ENCODE measurements at places on chromosomes 2 and 18.
A peak's percentile ranks its signal among the peaks of the same experiment; 100 is the strongest.

DNA sequence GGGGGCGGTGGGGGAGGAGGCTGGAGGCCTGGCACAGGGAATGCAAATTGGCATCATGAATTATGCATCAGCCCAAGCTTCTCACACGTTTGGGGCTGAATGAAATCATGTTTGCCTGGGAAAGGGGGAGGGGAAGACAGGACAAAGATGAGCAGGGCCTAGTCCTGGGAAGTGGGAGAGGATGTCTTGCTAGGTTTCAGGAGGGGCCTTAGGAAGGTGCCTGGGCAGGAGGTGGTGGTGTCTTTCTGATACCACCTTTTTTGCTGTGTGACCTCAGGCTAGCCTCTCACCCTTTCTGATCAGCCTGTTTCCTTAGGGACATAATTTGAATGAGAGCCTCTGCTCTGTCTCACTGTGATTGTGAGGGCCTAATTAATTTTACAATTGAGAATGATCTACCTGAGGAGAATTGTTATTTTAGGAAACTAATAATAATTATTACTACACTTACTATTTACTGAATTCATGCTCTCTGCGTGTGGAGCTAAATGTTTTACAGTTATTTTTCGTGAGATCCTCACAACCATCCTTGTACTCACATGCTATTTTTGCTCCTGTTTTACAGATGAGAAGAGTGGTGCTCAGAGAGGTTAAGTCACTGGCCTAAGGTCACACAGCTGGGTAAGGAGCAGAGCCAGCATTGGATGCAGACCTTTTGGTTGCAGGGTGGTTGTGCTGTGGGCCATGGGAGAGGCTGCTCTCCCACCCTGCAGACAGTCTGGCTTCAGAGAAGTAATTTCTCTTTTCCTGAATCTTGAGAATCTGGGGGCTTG lies 39.6 kb downstream of the INHBB start:
- no peak for DNase-seq

DNA sequence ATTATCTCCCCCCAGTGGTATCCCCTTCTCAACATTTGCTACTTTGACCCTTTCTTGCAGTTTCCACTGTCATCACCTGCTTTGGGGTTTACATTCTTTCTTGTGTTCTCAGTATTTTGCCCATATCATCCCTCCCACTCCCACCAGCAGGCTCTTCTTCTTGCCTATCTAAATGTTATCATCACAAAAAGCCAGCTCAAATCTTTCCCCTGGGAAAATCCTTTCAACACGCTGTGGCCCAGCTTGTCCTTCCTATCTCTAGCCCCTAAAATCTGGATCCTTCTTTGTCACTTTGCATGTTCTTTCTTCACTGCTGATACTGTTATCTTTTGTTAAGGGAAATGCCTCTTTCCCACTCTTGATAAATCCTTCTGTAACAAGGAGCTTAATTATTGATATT lies 138.2 kb downstream of the RAD51AP2 start:
- DNase-seq, result no peak

DNA sequence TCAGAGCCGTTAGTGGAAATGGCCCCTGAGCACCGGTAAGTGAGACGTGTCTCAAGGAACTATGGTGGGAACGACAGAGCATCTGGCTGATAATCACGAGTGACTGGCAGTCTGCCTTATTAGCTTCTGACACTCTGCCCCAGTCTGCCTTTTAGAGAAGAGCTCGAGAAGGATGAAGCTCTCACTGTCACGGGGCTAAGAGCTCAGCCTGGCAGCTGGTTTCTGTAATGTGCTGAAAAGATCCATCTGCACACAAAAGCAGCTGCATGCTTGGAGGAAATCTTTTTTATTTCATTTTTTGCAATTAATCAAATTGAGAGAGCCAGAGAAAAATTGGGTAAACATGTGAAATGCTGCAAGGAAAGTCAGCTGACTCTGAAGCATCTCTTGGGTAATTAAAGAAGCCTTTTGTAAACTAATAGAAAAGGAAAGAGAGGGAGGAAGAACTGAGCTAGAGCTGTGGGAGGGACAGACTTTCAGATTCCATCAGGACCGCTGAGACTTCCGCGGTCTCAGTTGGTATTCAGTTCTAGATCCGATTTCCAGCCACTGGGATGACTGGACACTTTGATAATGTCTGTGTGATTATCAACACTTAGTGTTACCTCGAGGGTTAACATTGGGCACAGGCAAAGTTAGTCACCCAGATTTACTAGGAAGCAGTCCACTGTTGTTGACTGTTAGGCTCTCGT lies 24.4 kb downstream of the MBP start:
- peak; percentile 11 for DNase-seq

- DNase-seq, result no peak
These were observed 15.5 kb downstream of the TBC1D8 start for GRCh38 chr2:101135412-101136296.

GRCh38 chr2:120498121-120498520 lies 152.2 kb downstream of the INHBB start:
- no peak for DNase-seq

- no peak for DNase-seq
These were observed 311.5 kb upstream of the ID2 start for GRCh38 chr2:8370258-8370802.

DNA sequence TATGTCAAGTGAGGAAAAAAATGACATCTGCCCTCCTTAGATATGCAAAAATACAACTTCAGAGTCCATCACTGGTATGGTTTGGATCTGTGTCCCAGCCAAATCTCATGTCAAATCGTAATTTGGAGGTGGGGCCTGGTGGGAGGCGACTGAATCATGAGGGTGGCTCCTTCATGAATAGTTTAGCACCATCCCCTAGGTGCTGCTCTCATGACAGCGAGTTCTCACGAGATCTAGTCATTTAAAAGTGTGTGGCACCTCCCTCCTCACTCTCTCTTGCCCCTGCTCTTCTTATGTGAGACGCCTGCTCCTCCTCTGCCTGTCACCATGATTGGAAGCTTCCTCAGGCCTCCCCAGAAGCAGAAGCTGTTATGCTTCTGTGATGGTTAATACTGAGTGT lies 5.9 kb upstream of the PSMA8 start:
- DNase-seq, result no peak

- no peak for DNase-seq
These were observed 131.9 kb upstream of the ZNF516 start for GRCh38 chr18:76626991-76627390.

DNA sequence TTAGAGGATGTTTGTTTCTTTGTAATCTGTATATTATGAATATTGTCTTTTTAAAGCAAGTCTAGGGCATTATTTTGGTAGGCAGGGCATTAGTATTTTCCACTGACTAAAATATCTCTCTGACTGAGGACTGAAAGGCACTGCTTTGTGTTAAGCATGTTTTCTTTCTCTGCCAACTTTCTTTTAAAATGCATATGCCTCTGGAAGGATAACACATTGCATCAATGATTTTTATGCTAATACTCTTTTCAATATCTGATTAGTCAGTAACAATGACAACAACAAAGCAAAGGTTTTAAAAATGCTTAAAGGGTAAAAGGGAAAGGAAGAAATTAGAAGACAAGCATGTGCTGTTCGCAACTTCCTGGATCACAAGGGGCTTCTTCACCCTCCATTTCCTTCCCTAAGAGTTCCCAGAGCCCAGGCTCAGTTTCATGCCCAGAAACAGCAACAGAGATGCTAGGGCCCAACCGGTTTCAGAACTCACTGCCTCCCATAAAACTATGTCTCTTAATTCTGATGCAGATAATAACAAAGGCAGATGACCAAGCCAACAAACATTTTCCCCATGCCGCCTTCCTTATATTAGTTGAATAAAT lies 786.8 kb upstream of the ACVR2A start:
- no peak for DNase-seq

GRCh38 chr2:217802266-217802665 lies 200.5 kb downstream of the TNS1 start:
- DNase-seq, result no peak

DNA sequence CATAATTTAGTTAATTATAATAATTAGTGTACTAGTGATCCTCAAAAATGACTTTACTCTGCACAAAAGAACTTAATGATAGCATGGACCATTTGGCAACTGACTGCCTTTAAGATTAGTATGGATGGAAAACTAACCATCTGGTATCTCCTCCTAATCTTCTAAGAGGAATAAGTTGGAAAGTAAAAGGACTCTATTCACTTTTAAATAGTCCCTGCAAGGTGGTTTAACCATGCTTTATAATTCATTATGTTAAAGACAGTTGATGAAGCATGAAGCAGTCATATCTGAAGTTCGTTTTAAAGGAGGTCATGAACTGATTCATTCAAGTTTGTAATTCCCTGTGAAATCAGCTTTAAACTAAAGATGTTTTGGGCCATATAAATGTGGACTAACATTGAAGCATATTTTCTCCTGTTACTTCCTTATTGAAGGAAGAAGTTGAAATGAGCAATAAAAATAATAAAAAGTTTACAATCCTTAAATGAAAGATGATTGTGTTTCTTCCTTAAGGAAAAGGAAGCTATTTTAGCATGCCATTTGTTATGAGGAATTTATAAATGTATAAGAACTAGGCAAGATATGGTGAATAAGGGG lies 446.0 kb downstream of the XIRP2 start:
- DNase-seq, result no peak

DNA sequence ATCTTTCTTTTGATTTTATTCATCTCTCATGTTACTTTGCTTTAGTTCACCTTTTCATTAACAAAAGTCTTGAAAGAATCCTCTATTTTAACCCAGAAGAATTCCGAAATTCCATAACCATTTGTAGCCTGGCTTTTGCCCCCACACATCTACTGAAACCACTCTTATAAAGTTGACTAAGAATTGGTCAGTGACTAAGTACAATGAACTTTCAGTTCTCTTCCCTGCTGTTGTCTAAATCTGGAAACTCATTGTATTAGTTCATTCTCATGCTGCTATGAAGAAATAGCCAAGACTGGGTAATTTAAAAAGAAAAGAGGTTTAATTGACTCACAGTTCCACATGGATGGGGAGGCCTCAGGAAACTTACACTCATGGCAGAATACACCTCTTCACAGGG lies 49.9 kb upstream of the PNPT1 start:
- DNase-seq, result no peak

GRCh38 chr2:86507600-86507999 lies 55.6 kb downstream of the CHMP3 start:
- DNase-seq, result no peak

DNA sequence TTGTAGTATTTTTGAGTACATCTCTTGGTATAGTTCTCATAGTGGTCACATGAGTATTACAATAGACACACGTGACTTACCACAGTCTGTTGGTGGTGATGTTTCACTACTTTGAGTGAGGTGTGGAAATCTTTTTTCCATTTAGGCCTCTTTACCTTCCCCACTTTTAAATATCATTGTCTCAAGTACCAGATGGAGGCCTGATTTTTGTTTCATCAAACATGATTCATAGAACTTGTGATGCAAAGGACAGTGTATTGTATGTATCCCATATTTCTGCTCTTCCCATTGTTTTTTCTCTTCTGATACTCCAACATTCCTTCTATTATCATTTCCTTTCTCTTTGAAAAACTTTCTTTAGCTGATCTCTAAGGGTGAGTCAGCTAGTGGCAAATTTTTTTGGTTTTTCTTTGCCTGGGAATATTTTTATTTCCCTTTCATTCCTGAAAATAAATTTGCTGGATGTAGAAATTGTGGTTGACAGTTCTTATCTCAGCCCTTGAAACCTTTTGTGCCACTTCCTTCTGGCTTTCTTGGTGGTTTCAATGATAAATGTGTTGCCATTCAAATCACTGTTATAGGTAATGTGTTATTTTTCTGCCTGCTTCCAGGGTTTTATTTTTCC lies 32.8 kb downstream of the RFX8 start:
- no peak for DNase-seq

DNA sequence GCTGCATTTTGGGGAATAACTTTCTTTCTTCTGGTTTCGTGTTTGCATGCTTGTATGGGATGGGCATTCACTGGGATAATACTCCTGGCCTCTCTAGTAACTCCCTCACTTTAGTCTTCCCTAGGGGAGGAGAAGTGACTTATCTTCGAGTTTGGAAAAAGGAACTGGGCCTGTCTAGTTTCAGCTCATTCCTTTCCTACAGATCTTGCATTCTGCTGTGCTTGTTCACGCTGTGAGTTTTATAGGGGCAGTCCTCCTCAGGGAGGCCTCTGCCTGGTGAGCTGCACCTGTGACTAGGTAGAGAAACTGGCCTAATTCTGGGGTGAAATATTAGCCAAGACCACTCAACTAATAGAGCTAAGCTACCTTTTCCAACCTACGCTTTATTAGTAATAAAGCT lies 50.9 kb downstream of the PHLPP1 start:
- DNase-seq, result no peak

DNA sequence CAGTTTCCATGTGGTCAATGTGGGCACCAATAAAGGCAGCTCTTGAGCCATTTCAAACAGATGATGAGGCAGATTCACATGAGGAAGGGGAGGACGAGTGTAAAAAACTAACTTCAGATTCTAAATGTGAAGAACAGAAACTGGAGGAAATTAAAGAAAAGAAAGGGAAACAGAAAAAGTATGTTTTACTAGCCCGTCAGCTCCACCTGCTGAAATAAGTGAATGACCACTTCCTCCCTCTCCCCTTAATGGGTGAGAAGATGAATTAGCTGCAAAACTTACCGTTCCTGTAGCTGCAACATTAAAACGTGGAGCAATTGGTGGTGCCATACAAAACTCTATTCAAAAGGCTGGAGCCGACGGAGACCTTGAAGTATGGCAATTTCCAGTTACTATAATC lies 203.5 kb downstream of the UXS1 start:
- no peak for DNase-seq

DNA sequence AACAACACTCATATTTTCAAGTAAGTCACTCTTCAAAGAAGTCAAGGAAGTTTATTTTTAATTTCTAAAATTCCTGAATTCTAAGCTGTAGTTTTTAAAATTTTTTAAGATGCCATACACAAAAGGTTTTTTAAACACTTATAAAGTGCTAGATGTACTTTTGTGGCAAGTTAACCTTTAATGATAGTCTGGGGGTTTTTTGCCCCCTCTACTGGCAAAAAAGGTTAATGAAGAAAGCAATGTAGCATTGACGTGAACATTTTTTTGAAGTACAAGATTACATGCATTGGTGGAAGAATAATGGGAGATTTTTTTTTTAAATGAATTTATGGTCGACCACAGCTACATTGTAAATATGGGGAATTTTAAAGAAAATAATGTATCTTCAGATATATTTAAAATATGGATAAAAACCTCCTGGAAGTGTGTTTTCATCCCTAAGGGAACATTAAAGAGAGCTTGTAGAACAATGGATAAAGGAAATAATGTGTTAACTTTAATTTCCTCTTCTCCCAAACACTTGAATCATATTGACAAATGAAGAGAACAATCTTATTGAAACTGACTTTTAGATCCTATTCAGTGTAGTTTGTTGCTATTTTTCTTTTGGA lies 12.6 kb downstream of the ITPRID2 start:
- DNase-seq, result no peak

- no peak for DNase-seq
These were observed 558.4 kb downstream of the PIK3C3 start for GRCh38 chr18:42513441-42513840.

GRCh38 chr2:190889175-190889943 lies 8.7 kb downstream of the GLS start:
- DNase-seq, result no peak

DNA sequence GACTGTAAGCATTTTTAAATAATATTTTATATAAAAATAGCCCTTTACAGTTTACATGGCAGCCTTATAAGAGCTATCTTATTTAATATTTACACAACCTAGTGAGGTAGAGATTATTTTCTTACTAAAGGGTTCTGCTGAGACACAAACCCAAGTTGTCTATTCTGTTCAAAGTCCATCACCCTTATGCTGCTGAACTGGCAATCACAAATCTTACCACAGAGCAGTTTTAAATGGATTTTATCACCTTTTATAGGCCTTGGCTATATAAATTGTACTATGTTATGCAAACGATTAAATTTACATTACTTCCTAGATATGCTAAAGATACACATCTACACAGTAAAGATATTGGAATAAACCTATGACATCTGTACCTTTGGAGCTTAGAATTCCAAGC lies 40.7 kb downstream of the RBM45 start:
- DNase-seq, result no peak

Measured in caudate nucleus (tissue), 63 donors.